Inflammatory macrophage (primary cell): ENCODE measurements at places on chromosomes 4 and X.

DNA sequence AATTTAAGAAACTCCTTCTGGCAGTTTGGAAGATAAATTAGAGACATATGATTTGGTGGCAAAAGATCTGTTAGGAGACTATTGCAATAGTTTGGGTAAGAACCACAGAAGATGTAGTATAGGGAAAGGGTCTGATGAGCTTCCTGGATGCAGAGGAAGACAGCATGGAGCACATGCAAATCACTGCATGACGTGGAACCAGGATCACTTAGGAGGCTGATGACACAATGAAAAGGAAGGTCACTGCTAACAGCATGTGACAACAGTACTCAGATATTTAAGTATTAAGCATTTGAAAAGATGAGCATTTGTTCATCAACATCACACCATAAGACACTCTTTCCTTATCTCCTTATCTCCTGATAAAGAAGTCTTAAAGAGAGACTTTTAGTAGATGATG is 167.8 kb upstream of the LDB2 start:
- DNase-seq, result no peak

GRCh38 chr4:76373919-76374552 is 46.9 kb downstream of the CCDC158 start:
- no peak for DNase-seq

GRCh38 chr4:100736641-100737451 is 219.0 kb upstream of the EMCN start:
- no peak for DNase-seq

DNA sequence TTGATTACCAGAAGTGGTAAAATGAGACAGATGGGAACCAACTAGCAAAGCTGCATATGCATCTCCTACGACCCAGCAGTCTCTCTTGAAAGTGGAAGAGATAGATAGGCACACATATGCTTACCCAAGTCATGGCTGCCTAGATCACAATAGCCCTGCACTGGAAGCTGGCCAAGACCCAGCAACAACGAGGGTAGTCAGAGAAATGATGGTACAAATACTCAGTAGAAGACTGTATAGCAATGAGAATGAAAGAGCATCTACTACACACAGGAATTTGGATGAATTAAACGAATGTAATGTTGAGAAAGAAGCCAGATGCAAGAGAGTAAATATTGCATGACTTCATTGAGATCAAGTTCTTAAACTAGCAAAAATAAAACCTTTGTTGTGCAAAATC is 100.3 kb upstream of the FAT1 start:
- DNase-seq, result no peak

GRCh38 chr4:99753931-99754330 is 62.7 kb upstream of the DAPP1 start:
- no peak for DNase-seq

- DNase-seq, result no peak
Measured at GRCh38 chr4:42786350-42787078, 106.0 kb upstream of the GRXCR1 start.

- DNase-seq, result no peak
Measured at GRCh38 chr4:115780268-115780667, 666.8 kb upstream of the NDST4 start.

- DNase-seq, result no peak
Measured at GRCh38 chr4:134201216-134202161, at the start of gene PABPC4L. Gene PABPC4L, minus strand, starts transcription at chr4:134201789. Its CDS starts 770 bp downstream, at chr4:134201019.

DNA sequence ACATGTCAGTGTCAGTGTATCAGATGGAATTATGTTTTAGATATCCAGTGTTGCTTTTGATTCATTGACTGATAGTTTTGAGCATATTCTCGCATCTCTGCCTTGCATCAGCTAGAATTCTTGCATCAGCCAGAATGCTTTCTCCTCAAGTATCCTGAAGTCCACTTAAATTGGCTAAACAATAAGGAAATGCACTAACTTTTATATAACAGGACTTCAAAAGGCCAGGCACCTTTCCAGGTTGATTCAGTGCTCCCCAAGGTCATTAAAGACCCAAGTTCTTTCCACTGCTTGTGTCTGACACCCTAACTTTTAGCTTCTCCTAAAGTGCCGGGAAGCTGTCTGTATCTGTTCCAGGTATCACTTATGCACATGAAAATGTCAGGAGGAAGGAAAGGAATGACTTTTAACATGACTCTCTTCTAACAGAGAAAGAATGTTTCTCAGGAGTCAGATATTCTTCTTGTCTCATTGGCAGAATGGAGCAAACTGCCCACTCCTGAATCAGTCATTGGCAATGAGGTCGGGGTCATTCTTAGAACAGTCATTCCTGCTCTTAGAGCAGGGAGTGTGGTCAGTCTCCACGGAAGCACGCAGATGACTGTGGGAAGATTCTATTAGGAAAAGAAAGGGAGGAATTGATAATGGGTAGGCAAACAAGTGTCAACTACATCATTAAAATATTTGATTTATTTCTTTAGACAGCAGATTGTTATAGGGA is 92.9 kb upstream of the TLL1 start:
- DNase-seq, result no peak

DNA sequence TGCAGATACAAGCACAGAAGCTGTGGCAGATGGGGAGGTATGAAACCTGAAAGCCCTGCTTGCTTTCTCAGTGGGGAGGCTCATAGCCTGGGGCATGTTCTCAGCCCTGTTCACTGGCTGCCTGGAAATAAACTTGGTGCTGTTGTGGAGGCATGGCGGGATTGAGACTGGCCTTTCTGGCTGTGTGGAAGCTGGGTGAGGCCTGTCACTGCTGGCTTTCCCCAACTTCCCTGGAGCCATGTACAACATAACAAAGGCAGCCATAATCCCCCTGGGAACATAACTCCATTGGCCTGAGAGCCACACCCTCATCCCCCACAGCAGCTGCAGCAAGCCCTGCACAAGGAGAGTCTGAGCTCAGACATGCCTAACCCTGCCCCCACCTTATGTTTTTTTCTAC is 237.7 kb upstream of the TLL1 start:
- DNase-seq, result no peak

DNA sequence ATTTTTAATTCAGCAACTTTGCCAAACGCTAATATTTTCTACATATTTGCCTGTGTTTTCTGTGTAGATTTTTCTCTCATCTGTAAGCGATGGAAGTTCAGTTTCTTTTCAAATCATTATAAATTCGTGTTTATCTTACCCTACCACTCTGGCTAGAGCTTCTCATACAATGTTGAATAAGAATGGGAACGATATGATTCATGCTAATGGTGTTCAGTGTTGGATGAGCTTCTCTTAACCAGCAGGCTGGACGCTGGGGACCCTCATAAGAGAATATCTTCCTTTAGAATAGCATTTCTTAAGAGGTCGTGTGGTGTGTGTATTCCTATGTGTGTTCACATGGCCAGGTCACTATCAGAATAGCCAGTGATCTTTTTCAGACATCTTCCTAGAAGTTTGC is 31.0 kb downstream of the NSDHL start:
- no peak for DNase-seq

DNA sequence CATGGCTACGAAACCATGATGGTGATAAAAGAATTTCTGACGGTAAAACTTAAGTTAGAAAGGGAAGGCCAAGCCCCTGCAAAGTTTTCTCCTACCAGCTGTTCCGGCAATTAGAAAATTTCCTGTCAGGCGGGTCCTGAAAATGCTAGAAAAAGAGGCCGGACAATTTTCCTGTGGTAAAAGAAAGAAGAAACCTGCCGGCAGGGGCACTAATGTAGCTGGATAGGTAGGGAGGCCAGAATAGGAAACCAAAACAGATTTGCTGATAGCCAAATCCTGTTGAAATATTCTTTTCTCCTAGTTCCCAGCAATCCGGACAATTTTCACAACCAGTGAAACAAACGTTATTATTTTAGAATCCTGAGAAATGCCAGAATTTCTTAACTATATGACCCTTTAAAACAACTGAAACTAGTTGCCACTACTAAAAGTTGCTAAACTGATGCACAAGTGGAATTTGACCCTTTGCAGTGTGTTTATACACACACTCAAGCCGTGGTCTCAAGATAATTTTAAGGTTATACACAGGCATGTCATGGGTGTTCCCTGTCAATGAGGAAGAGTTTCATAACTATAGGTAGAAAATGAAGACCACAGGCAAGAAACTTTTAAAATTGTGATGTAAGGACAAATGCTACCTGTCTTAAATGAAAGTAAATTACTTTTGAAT is 47.7 kb downstream of the RPS6KA3 start:
- no peak for DNase-seq

GRCh38 chrX:119071381-119071780 is 1.4 kb upstream of the CT47C1 start:
- DNase-seq, result no peak

GRCh38 chr4:10584042-10584441 is 100.5 kb downstream of the CLNK start:
- peak; percentile 79 for DNase-seq

GRCh38 chr4:72702948-72703347 is 133.9 kb upstream of the ADAMTS3 start:
- DNase-seq, result no peak

GRCh38 chrX:12489341-12489740 is 301.9 kb upstream of the PRPS2 start:
- DNase-seq, result no peak

- DNase-seq, result no peak
Measured at GRCh38 chrX:135327299-135327698, 18.0 kb downstream of the ETDC start.

DNA sequence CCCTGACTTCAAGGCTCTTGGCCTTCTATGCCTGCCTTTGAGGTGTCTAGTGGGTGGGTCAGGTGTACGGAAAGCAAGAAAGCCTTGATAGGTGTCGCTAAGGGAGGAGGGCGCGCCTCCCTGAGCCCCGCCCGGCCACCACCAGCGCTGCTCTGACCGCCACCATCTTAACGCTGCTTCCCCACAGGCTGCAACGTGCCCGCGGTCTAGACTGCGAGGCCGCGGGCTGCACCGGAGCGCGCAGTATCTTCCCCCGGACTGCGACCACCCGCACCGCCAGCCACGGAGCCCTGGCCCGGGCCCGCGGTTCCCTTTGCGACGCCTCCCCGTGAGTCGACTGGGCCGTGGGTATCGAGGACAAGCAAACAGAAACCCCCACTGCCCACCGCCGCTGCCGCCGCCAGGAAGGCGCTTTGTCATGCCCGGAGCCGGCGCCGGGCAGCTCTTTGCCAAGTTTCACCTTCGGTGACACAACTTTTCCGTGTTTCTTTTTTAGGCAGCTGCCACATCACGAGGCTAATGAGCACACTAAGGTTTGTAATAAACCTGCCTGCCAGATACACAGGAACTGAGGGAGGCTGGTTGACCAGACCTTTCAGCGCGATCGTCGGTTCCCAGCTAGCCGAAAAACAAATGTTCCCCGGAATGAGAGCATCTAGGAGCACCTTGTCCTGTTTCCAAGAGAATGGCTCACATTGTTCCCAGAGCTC is 335.8 kb upstream of the F9 start:
- DNase-seq, result peak; percentile 1

DNA sequence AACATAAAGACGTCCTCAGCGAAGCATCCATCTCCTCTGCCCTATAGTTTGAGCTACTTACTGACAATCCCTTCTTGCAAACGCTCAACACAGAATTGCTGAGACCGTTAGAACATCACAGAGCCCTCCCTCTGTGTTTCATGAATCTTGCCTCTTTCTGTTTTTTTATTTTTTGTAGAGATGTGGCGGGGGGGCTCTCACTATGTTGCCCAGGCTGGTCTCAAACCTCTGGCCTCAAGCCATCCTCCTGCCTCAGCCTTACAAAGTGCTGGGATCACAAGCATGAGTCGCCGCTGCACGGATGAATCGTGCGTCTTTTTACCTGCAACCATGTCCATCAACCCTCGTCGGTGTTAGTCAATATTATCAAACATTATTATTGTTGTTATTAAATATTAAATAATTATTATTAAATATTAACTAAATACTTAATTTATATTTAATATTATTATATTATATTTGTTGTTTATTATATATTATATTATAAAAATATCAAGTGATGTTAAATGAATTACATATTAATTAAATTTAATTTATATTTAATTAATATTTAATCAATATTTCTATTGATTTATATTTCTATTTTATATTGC is 200.7 kb downstream of the CRLF2 start:
- no peak for DNase-seq

DNA sequence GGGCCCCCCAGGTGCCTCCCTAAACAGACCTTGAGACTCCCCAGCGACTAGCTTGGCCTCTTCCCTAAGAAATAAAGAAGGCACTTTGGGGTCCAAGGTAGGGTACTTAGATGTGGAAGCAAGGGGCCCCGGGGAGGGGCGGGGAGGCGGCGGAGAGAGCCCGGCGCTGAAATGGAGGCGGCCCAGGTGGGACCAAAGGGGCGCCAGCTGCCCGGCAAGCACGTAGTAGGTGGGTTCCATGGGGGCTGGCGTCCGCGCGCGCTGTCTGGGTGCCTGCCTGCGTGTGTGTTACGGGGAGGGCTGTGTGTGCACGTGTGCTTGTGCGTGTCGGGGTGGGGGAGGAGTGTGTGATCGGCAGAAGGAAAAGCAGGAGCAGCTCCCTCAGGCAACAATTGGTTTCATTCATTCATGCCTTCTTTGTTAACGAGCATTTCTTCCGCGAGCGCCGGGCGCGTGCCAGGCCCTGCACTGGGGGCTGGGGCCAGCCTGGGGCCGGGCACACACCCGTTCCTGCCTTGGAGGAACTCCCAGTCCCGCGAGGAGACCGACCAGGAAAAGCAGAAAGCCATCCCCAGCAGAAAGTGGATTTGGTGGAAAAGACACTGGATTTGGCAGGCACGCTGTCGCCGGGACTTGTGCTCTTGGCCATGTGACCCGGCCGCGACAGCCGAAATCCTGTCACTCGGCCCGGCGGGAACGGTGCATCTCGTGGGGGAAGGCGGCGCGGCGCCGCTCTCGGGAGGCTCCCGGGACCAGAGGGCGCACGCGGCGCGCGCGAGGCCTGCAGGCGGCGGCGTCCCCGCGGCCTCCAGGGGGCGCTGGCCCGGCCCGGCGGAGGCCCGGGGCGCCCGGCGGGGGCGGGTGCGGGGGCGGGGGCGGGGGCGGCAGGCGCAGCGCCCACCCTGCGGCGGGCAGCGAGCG is 3.3 kb upstream of the DUSP9 start:
- no peak for DNase-seq

DNA sequence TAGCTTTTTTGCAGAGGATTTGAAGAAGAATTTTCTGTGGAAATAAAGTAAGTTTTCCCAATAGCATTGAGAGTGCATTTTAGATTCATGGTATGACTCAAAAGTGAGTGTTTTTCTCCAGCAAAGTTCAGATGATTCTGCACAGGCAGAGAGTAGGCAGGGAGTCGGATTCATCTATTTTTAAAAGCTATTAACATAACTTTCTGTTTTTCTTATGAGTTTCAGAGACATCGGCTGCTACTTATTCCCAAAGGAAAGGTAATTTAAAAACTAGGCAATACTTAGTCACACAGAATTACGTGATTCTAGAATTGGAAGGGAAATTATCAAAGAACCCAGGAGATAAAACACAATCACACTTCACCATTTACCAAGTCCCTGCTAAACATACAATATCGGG is 4.4 kb downstream of the CCDC110 start:
- no peak for DNase-seq

DNA sequence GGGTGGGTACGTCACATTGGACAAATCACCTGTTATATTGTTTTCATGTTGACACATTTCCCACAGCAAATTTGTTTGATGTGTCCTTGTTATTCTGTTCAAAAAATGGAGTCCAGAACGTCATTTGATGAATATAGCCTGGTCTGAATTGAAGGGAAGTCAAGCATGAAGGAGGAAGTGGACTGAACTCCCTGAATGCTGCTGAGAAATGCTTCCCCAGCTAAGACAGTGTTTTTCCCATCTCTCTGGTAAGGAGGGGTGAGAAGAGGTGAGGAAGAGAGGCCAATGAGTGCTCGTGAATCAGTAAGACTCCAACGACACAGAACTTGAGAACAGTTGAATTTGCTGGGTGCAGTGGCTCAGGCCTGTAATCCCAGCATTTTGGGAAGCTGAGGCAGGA is 127.4 kb downstream of the RBM47 start:
- DNase-seq, result peak; percentile 65

GRCh38 chr4:76306882-76307659 is 538 bp downstream of the STBD1 start:
- peak; percentile 55 for DNase-seq

GRCh38 chrX:133290076-133290475 is 71.9 kb upstream of the TFDP3 start:
- no peak for DNase-seq
